Activated T-cell treated with anti-CD3 and anti-CD28 coated beads for 4 hours (primary cell): ENCODE measurements at places on chromosomes 11 and 22.

DNA sequence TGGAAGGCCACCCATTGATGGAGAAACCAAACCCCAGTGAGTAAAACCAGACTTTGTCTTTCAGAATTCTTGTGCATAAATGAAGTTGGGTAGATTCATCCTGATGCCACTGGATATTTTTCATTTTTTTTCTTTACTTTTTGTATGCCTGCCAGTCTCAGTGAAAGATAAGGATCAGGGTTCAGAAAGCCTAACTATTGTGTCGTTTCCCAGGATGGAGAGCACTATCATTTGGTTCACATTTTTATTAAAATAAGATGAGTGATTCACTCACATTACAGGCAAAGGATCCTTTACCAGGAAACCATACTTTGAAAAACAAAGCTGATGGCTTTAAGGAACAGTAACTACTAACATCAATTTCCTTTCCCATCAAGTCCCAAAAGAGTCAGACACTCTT lies 52.0 kb downstream of the ARFGAP2 start:
- DNase-seq = no peak

DNA sequence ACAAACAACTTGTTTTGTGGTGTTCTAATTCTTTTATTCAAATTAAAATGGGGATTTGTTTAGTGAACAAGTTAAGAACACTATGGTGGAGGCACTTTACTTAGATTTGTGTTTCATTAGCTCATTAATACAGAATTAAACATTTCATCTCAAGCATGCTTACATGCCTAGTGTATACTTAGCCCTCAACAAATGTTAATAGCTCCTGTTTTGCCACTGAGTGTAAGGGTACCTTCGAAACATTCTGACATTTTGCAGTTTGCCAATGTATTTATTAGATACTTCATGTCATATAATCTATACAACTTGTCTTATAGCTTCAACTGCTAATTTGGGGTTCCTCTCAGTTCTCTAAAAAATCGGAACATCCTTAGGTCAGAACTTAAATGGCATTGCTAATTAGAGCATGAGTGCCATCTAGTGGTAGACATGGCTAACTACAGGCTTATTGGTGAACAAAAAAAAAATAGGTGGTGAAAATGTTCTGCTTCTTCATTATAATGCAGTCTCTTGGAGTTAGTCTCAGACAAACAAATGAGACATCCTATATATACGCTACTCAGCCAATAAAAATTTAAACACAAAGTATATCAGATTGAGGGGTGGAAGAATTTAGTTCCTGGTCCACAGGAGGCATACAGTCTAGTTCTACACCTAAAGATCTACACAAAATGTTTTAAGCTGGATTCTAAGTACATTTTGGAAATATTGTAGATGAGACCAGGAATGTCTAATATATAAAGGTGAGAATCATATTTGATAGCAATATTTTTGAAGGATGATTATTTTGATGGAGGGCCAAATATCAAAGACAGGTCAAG lies 4.9 kb upstream of the CNTN5 start:
- no peak for DNase-seq

DNA sequence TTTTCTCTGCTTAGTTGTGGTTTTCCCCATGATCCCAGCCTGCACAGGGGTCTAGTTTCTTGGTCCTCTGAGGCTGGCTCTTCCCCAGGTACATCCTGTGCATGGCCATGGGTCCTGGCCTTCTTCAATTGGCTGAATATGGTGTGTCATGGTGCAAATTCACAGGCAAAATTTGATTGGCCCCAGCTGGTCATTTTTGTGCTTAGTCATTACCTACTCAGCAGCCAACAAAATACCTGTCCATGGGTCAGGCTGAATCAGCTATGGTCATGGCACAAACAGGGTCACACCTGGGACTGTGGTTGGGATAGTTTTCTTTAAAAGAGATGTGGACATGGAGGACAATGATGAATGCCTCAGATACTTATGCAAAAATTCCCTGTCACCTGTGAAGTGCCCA lies 85.7 kb downstream of the CSNK2A3 start:
- no peak for DNase-seq

DNA sequence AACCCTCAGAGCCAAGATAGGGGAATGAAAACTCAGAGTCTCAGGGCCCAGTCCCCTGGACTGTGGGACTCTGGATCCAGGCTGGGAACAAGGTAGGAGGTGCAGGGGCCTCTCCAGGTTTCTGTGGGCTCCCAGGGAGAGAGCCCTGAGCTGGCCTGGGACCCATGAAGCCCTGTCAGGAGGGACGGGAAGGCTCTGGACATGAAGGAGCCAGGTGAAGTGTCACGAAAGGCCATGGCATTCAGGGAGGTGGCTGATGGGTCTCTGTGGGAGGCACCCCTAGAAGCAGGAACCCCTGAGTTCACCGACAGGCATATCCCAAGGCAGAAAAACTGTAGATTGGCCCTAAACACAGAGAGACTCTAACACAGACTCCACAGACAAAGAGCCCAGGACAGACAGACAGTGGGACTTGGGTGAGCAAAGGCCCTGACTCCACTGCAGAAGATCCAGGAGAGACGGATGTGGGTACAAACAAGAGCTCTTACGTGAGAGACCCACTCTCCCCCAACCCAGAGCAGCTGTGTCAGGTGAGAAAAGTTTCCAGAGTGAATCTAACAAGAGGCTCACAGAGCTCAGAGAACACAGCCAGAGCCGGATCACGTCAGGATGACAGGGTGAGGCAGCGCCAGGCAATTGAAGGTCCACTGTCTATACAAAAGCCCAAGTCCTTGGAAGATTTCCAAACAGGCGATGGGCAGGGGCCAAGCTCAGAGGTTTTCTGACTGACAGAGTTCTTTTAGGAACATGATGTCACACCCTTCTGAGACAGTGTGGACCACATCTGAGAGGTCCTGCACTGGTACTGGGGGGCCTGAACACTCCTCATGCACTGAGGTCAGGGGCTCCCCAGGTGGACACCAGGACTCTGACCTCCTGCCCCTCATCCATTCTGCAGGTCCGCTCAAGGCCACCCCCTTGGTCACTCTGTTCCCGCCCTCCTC lies 27.4 kb downstream of the IGLL5 start:
- no peak for DNase-seq

DNA sequence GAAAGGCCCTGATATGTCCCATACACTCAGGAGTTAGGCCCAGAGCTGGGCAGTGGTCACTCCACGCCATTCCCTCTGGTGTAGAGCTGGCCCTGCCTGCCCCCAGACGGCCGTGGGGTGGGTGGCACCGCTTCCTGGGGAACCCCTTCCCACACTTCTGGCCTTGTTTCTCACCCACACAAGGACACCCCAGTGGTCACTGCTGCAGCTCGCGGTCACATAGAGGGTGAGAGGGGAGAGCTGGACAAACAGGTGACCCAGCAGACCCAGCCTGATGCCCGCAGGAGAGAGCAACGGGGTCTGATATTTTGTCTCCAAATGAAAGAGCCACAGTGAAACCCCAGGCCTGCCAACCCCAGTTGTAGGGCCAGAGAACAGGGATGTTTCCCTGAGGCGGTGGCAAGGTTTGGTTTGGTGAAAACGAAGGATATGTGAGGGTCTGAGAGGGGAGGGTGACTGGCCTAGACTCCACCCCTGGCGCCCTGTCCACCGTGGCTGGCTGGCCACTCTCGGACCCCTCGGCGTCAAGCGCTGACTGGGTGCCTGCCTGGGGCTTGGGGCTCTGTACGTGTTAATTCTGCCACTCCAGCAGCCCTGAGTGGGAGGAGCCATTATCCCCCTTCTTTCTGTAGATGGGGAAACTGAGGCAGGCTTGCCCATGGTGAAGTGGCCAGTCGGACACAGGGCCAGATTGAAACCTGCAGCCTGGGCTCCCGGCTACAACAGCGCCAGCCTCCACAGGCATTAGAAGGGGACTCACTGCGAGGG lies 71.0 kb upstream of the PPARA start:
- DNase-seq = no peak

GRCh38 chr11:64846998-64847666 lies 2.7 kb upstream of the CDC42BPG start:
- peak; percentile 92 for DNase-seq

- no peak for DNase-seq
These were observed 66.6 kb downstream of the ISX start for GRCh38 chr22:35132568-35132967.

DNA sequence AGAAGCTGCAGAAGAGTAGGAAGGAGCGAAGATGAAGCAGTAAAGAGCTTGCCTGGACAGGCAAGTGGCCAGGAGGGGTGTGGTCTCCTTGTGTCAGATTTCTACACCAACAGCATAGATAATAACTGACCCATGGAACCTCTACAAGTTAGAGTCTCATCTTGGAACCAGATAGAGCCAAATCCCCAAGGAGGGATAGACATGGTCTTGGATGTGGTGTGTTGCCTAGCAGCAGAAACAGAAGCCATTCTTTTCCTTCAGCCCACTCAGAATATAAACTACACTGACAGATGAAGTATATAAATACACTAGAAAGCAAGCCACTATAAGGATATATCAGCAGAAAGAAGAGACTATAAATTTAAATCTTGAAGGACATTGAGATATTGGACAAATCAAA lies 4.3 kb upstream of the CARD16 start:
- DNase-seq = no peak

DNA sequence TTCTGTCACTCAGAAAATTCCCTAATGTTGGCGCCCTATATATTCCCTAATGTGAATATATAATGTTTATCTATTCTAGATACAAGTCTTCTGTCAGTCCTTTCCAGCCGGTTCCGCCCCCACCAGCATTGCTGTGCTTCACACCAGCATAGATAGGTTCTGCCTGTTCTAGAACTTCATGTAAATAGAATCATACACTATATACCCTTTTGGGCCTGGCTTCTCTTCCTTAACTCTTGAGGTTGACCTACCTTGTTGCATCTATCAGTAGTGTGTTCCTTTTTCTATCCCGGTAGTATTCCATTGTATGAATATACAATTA lies 34.6 kb downstream of the OTOG start:
- DNase-seq = no peak

- DNase-seq = no peak
These were observed 257.5 kb downstream of the CTTN start for GRCh38 chr11:70655816-70656215.

DNA sequence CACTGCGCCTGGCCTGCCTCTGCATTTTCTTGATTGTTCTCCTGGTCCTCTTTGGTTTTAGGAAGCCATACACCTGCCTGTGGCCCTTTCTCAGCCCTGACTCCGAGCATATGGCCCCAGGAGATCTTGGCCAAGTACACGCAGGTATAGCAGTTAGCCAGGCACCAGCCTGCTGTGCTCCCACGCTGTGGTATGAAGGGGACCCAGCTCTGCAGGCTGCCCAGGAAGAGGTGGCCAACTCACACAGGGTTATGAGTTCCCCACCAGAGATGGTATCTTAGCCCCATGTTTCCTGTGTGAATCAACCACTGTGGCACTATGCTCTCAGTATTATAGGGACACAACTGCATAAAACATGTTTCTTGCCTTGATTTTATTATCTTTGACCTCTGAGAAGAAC lies 31.1 kb downstream of the SGSM3 start:
- DNase-seq = peak; percentile 36

DNA sequence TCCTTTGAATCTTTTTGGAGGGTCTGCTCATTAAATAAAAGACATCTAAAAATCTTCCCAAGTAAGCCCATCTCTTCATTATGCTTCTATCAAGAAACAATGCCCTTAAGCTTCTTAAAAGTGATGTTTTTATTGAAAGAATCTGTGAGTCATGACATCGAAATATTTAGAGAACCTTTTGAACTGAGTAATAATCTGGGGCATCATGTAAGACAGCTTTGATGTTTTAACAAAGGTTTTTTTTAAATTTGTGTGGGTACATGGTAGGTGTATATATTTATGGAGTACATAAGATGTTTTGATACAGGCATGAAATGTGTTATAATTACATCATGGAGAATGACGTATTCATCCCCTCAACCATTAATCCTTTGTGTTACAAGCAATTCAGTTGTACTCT lies 46.8 kb downstream of the PLAAT5 start:
- no peak for DNase-seq

- DNase-seq = no peak
These were observed 133.9 kb downstream of the WNT7B start for GRCh38 chr22:45843031-45843430.

- DNase-seq = no peak
These were observed 28.9 kb downstream of the CLMP start for GRCh38 chr11:123166071-123166559.
